ENCODE measurements at places on chromosomes 3 and 15.

DNA sequence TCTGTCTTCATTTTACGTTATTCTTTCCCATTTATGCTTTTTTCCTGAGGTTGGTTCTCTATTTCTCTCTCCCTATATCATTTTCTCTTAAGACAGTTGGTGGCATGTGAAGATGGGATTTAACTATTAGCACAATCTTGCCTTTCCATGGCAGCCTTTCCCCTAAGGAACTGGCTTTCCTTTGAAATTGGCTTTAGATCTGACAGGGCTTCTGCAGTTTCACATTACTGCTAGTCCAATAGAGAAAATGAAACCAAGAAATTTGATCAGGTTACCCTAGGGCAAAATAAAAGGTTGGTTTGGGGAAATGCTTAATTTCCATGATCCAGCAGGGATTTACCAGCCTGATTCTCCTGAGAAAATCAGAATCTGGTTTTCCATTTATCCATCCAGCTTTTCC, 22.7 kb upstream of the CHL1 start:
- no peak for DNase-seq

DNA sequence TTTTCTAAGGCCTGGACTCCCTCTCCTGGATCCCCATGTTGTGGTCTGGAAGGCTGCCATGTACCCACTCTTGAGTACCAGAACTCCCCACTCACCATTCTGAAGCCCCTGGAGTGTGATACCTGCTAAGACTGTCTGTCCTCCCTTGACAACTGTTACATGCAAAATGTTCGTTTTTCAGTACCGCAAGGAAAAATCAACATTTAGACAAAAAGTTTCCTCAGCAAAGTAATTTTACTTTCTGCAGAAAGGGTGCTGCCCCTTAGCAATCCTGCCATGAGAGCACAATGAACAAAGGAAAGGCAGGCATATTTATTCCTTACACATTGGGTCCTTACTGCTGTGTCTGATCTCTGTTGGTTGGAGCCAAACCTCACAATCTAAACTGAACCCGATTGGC, 7.0 kb upstream of the GK5 start:
- no peak for DNase-seq

GRCh38 chr15:57345584-57345983, 30.7 kb upstream of the CGNL1 start:
- DNase-seq, result no peak

- DNase-seq, result no peak
Observed at GRCh38 chr15:63374686-63375520, 6.7 kb downstream of the CA12 start.
